ENCODE measurements at places on chromosomes 3 and 15.

DNA sequence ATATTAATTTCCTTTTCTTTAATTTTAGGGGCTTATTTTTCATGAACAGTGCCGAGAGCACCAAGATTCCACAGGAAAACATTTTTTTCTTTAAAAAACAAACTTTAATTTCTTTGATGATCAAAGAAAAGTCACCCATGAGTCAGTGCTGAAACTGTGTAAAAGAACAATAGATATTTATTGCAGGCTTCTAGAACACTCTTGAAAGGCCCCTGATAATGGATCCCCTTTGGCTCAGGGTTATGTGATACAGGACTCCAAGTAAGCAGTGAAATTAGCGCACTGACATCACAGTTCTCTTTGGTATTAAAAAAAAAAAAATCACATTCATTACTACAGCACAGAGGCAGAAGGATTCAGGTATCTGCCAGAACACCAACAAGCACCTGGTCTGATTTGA lies 66.1 kb upstream of the MYZAP start:
- no peak for DNase-seq

- no peak for DNase-seq
Measured at GRCh38 chr3:9469986-9470385, 72.6 kb downstream of the SETD5 start.

- DNase-seq: no peak
Measured at GRCh38 chr3:98921957-98922356, 20.5 kb upstream of the DCBLD2 start.

DNA sequence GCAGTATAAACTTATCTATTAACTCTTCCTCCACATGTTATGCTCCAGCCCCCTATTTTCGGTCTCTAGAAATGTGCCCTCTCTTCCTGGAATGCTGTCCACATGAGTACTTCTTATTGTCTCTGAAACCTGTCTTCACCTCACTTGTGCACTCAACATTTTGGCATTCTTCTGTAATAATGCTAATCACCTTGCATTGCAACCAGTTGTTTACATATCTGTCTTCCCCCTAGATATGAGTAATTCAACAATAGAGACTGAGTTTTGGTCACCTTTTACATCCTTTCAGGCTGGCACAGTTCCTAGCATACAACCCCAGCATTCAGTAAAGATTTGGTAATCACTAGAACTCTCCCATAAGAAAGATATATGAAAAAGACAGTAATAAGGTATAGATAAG lies 17.2 kb downstream of the CCDC80 start:
- DNase-seq: no peak

DNA sequence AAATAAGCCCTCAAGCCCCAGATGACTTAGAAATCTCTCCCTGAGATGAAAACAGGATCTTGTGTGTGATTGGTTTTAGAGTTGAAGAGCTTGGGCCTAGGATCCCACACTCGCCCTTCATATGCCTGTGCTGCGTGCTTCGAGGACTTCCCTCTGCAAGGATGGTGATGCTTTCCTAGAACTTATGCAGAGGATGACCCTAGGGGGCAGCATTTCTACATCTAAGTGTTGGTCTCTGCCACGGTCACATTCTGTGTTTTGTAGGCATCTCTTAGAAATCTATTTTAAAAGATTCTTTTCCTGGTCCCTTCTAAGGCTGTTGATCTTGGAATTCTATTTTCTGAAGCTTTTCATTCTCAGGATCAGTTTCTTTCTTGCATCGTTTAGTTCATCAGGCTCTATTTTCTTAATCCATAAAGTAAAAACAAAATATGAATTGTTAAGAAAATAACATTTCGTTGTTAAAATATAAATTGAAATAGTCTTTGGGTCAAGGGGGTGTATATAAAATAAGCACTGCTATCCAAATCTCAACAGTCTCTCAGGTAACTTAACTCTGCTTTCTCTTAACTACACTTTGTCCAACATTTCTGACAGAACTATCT lies 45.7 kb downstream of the WDR76 start:
- DNase-seq: peak; percentile 29

GRCh38 chr3:183892610-183893214 lies 8.0 kb upstream of the PARL start:
- no peak for DNase-seq

GRCh38 chr3:161349529-161350312 lies 21.6 kb downstream of the SPTSSB start:
- DNase-seq: no peak

DNA sequence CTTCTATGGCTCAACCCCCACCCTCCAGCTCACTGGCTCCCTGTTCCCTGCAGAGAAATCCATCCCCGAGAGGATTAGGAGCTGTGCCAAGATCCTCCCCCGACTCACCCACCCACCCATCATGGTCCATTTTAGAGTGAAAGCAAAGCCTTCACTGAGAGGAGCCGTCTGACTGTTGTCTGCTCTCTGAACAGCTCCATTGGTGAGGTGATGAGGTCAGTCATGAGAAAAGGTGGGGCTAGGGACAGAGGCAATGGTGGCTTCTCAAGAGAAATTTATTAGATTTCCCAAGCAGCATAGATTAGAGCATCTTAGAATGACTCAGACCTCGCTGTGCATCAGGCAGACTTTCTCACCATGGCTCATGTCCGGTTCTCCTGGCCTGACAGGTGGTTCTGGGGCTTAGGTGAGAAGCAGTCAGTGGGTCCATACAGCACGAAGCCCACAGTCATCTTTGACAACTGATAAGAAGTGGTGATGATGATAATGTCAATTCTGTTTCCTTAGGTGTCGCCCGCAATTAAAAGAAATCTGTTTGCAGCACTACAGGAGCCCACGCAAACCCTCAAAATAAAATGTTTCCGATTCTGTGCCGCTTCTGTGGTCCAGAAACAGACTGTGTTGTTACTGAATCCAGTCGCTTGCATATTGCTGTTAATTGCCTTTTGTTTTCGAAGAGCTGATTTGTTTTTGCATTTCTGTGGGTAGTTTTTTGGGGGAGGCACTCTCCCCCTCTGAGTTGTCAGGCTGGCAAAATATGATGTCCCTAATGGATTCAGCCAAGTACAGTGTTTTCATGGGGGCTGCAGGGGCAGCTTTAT lies 24.8 kb upstream of the RHO start:
- no peak for DNase-seq

DNA sequence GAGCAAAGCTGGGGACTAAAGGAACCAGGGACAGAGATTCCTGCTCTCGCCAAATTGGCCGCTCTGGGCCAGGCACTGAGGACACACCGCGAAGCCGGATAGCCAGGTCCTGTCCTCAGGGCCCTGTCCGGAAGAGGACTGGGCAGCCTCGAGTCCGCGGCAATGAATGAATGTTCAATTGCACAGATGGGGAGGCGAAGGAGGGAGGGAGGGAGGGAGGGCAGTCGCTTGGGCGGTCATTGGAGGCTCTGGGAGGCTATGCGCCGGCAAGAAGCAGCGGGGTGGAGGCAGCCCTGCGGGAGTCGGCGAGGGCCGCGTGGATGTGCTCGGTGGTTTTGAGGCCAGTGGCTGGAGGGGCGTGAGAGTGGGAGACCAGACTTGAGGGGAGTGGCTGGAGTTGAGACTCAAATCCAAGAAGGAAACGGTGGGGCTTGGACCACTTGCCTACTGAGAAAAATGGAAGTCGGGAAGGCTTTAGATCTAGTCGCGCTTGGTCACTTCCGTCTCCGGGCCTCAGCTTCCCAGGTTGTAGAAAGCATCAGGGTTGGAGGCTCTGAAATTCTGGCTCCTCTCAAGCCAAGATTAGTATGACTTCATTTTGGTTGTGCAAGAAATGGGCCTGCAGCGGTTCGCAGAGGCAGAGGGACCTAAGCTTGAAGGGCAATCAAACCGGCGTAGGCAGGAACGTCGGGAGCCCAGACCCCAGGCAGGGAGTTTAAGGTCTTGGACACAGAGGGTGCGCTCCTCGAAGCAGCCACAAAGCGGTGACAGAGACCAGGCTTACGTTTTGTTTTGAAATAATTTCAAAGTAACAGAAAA lies 21.1 kb upstream of the PLXND1 start:
- DNase-seq: no peak

DNA sequence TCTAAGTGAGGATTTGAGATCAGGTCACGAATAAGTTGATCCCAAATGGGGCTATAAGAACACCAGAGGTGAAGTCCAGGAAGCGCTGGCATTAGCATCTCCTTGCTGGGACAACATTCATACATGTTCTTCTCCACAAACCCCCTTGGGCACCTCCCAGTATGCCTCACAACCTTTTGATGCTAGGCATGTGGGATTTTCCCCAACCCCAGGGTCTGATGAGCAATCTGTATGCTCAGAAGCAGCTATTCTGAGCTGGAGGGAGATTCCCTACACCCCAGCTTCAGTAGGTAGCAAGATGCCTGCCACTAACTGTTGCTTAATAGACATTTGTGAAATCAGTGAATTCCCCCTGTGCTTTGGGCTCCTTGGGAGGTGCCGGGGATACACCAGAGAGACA lies 32.2 kb downstream of the SLC6A11 start:
- DNase-seq: no peak

GRCh38 chr15:39669241-39669640 lies 88.4 kb downstream of the THBS1 start:
- no peak for DNase-seq

- DNase-seq: no peak
Measured at GRCh38 chr15:83380682-83381081, 66.5 kb upstream of the SH3GL3 start.

GRCh38 chr15:74374648-74375302 lies 7.3 kb upstream of the CYP11A1 start:
- DNase-seq: no peak

GRCh38 chr3:55904716-55905115 lies 417.6 kb upstream of the WNT5A start:
- DNase-seq: no peak

GRCh38 chr15:98294126-98294525 lies 333.6 kb downstream of the ARRDC4 start:
- no peak for DNase-seq

GRCh38 chr15:90337256-90337655 lies 14.8 kb upstream of the ZNF774 start:
- no peak for DNase-seq

- DNase-seq: no peak
Measured at GRCh38 chr3:105715372-105715771, 153.4 kb downstream of the CBLB start.

GRCh38 chr15:33722005-33722672 lies 246.2 kb upstream of the CHRM5 start:
- no peak for DNase-seq

- no peak for DNase-seq
Measured at GRCh38 chr3:126288314-126288713, 68.9 kb downstream of the KLF15 start.

- DNase-seq: no peak
Measured at GRCh38 chr3:111695636-111696117, 100.5 kb upstream of the ZBED2 start.

DNA sequence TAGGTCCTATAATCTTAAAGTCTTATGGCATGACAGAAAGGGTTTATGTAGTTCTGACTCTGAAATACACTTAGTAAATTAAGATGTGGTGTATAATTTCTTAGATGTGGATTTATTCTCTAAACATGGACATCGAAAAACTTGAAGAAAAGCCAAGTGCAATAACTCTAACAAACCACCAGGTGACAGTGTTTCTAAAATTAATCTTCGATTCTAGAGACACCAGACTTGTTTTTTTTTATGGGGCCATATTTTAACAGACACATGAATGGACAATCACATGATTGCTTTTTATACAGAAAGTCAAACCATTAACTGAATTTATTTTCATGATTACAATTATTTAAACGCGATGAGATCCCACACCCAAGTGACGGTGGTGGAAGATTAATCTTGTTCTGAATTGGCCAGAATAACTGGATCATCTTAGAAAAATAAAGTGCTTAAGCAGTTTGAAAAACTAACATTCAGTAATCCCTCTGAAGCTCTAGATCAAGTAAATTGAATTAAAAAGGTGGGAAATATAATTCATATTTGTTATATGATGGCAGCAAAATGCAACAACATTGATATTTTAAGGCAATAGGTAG lies 305.1 kb downstream of the LSAMP start:
- no peak for DNase-seq

DNA sequence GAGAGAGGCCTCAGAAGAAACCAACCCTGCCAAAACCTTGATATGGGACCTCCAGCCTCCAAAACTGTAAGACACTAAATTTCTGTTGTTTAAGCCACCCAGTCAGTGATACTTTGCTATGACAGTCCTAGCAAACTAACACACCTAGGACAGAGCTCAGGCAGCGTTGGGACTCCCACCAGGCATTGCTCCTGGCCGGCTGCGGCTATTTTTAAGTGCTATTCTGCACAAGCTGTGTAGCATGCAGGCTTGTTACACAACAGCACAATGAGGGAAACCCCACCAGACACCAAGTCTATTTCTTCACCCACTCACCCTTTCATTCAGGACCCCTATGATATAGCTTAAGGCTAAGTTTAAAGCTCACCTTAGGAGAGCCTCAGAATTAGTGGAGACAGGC lies 47.0 kb upstream of the GNB5 start:
- no peak for DNase-seq

DNA sequence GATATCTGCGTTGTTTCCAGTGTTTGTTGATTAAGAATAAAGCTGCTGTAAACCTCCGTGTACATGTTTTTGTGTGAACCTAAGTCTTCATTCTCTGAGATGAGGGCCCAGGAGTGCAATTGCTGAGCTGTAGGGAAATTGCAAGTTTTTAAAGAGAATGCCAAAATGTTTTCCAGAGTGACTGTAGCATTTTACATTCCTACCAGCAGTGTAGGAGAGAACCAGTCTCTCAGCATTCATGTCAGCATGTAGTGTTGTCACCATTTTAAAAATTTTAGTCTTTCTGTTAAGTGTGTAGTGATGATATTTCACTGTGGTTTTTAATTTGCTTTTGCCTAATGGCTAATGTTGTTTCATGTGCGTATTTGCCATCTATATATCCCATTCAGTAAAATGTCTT lies 3.4 kb upstream of the MGLL start:
- DNase-seq: no peak

GRCh38 chr3:178200316-178200715 lies 335.9 kb upstream of the KCNMB2 start:
- DNase-seq: no peak

DNA sequence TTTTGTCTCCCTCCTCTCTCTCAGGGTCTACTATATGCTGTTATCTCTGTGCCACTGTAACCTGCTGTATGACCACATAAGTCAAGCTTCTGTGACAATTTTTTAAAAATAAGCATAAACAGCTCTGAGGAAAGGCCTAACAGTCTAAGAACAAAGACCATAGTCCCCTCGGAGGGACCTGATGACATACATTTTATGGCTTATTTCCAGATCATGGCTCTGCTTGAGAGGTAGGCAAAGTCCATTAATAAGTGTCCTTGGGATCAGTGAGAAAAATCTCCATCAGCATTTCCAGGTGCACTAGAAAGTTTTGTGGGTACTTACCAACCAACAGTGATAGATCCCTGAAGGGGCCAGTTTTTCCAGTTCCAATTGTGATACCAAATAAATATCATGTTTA lies 123.8 kb downstream of the TNIK start:
- no peak for DNase-seq

GRCh38 chr15:34693053-34693744 lies 61.6 kb downstream of the GJD2 start:
- no peak for DNase-seq

- DNase-seq: no peak
Measured at GRCh38 chr15:49964551-49964950, 154.5 kb downstream of the ATP8B4 start.

- no peak for DNase-seq
Measured at GRCh38 chr15:48096355-48096786, 24.4 kb upstream of the SLC24A5 start.

GRCh38 chr3:189041482-189042090 lies 130.2 kb upstream of the TPRG1 start:
- DNase-seq: peak; percentile 7

- no peak for DNase-seq
Measured at GRCh38 chr3:38587548-38588131, 61.8 kb downstream of the SCN5A start.

GRCh38 chr3:113233497-113233896 lies 22.1 kb downstream of the BOC start:
- DNase-seq: no peak

- DNase-seq: no peak
Measured at GRCh38 chr3:105533960-105534359, 167.3 kb downstream of the ALCAM start.
